ENCODE measurements at places on chromosomes 6 and 20.

- no peak for DNase-seq
Observed at GRCh38 chr20:9566977-9567376, 52.6 kb downstream of the LAMP5 start.

GRCh38 chr6:42947950-42948349 lies 12.6 kb upstream of the GNMT start:
- no peak for DNase-seq

DNA sequence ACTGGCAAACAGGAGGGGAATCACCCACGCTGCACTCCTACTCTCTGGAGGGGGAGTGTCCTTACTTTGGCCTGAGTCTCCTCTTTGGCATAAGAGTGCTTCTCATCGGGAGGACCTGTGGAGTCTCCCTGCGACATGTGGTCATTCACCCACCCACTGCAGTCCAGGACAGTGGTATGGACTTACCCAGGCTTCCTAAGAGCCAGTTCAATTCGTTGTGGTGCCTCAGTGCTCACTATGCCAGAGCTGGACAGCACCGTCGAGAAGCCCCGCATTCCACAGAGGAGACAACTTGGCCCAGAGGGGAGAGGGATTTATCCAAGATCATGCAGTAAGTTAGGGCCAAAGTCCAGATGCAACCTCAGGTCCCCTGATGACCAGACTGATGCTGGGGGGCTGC lies 86.2 kb upstream of the CCDC167 start:
- DNase-seq = no peak

GRCh38 chr6:83188501-83188900 lies 4.6 kb downstream of the PGM3 start:
- no peak for DNase-seq

- no peak for DNase-seq
Observed at GRCh38 chr6:123009059-123009458, 13.0 kb downstream of the CLVS2 start.

DNA sequence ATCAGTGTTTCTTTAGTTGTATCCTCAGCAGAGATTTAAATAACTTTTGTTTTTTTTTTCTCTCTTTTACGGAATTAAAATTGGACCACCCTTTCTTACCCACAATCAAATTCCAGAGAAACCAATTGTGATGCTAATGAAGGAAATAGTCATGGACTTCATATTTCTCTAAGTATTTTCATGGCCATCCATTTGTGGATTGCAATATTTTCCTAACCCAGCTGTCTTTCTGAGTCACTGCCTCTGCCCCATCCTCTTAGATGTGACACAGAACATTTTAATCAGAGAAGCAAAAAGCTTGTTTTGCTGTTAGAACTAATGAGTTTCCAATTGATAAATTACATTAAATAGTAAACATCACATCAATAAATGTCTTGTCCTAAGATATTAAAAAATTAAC lies 405.5 kb upstream of the ADGRB3 start:
- DNase-seq = no peak

DNA sequence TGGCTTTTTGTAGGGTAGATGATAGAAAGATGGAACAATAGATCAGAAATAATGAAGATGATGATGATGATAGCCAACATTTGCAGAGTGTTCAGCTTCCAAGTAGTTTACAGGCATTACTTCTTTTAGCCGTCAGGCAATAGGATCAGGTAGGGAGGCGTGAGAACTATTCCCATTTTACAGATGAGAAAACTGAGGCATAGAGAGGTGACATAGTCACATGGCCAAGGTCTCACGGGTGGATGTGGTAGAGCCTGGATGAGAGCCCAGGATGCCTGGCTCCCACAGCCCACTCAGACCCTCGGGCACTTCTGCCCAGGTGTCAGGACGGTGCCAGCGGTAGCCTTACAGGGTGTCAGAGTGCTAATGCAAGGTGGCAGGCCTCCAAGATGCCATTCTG lies 26.0 kb upstream of the TM9SF4 start:
- DNase-seq = no peak

- DNase-seq = no peak
Observed at GRCh38 chr6:129186988-129187387, 304.1 kb downstream of the LAMA2 start.

DNA sequence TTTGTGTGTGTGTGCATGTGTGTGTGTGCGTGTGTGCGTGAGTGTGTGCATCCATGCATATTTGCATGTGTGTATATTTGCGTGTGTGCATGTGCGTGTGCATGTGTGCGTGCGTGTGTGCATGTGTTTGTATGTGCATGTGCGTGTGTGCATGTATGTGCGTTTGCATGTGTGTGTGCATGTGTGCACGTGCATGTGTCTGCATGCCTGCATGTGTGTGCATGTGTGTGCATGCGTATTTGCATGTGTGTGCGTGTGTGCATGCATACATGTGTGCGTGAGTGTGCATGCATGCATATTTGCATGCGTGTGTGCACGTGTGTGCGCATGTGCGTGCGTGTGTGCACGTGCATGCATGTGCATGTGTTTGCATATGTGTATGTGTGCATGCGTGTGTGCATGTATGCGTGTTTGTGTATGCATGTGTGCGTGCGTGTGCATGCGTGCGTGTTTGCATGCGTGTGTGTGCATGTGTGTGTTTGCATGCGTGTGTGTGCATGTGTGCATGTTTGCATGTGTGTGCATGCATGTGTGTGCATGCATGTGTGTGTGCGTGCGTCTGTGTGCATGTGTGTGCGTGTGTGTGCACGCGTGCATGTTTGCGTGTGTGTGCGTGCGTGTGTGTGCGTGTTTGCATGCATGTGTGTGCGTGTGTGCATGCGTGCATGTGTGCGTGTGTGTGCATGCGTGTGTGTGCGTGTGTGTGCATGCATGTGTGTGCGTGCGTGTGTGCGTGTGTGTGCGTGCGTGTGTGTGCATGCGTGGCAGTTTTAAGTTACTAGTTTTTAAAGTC lies 57.7 kb upstream of the SMOC2 start:
- no peak for DNase-seq

DNA sequence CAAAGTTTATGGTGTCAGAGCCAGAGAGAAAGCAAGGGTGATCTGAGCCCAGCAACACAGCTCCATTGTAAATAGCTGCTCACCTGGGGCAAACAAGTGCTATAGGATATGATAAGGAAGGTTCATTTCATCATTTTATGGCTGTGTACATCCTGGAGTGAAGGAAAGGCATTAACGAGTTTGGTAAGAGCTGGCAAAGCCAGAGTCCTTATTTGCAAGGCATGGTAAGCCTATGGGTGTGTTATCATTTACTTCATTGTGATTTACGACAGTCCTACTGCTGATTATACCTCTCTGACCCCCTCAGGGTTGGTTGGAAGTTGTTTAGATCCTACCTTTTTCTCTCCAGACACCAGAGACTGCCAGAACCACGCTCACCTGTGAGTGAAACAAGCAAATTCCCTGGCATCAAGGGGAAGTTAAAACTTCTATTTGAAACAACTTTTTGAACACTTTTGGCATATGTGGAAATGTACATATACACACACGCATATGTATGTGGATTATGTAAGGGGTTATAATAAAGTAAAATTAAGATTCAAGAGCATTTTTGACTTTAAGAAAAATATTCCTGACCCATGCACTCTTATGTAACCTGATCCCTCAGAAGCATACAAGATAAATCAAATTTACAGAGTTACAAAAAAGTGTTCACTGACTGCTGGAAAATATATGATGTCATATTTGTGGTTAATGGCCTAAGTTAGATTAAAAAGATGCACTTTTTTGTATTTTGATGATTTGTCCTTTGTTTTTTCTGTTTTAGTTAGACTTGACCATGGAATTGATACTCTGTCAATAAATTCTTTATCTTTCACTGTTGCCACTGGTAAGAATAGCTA lies 40.4 kb upstream of the EDN1 start:
- DNase-seq = no peak

- DNase-seq = no peak
Observed at GRCh38 chr6:63565727-63566596, 6.3 kb upstream of the LOC128125822 start.

DNA sequence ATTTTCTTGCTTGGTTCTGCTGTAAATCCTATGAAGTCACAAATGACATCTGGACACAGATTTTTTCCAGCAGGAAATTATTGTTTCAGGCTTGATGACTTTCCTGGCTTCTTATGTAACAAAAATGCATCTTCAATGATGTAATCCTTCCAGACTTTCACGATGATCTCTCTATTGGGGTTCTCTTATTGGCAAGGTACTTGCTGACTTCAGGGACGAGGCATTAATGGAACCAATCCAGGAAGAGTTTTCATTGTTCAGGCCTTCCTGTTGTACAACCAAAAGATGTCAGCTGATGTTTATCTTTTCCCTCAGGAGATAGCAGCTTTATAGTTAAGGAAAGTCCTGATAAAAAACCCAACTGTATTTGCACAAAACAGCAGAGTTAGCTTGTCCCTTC lies 118.5 kb upstream of the MMS22L start:
- DNase-seq = no peak

- DNase-seq = no peak
Observed at GRCh38 chr6:154731296-154732218, 1.7 kb upstream of the SCAF8 start.

DNA sequence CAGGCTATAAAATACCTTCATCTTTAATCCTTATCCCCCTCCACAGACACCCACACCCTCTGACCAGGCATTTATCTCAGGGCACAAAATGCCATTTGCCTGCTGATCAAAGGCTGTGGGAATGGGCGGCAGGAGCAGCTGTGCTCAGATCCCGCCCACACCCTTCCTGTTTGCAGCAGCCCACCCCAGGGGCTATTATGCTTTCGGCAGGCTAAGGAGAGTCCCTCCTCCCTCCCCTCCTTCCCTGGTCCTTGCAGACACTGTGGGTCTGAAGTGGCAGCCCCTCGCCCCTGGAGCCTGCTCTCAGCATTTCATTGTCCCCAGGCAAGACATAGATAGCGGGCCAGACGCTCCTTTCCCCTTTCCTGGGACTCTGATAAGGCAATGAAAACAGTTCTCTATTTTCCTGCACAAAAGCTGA lies 220.8 kb upstream of the HEY2 start:
- no peak for DNase-seq

DNA sequence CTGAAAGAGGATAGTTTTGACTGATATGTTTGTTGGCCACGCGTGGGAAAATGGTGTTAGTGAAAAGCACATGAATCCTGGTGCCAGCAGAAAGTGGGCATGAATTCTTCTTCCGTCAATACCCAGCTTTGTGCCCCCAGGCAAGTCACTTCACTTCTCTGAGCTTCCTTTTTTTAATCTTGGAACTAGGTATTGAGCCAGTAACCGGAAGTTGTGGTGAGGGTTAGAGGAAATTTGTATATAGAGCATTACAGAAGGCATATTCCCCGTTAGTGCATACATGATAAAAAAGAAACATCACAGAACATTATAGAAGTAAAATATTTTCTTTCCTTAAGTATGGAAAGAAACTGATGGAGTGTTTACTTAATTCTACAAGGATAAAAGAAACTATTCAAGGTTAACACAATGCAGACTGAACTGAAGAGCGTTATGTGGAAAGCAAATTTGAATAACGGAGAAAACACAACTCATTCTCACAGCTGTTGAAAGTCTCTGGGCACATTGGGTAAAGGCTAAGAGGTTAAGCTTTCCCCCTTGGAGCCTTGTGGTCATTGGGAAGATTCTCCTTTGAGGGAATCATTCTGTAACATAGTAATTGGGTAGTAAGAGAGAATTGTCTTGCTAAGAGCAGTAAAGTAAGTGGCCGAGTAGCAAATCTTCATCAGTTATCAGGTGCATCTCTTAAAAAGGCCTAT lies 223.1 kb downstream of the BCAS1 start:
- DNase-seq = no peak

GRCh38 chr6:64000818-64001491 lies 365.4 kb downstream of the PHF3 start:
- DNase-seq = no peak

DNA sequence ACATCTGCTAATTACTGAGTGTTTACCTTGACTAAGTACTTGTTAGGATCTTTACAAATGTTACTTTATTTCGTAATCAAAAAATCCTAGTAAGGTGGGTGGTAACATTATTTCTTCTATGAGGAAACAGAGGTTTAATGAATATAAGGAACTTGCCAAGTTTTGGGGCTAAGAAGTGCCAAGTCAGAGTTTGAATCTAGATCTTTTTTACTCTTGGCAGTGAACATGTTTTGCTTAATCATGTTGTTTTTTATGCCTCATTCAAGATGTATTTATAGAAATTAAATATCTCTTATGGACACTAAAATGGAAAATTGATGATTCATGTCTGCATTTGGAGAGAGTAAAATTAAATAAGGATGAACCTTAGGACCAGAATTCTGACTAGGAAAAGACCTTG lies 393.7 kb downstream of the UTRN start:
- no peak for DNase-seq

DNA sequence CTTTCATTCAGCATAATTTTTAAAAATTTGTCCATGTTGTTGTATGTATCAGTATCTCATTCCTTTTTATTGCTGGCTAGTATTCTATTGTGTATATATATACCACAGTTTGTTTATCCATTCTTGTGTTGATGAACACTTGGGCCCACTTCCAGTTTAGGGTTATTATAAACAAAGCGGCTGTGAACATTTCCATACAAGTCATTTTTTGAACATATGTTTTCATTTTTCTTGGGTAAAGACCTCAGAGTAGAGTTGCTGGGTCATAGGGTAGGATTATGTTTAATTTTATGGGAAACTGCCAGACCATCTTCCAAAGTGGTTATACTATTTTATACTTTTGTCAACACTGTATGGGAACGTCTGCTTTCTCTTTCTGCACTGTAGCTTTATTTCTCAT lies 55.3 kb downstream of the RBM24 start:
- DNase-seq = no peak

GRCh38 chr6:52049252-52050050 lies 38.0 kb downstream of the PKHD1 start:
- no peak for DNase-seq

- DNase-seq = no peak
Observed at GRCh38 chr6:1635305-1636010, 25.7 kb downstream of the FOXC1 start.

DNA sequence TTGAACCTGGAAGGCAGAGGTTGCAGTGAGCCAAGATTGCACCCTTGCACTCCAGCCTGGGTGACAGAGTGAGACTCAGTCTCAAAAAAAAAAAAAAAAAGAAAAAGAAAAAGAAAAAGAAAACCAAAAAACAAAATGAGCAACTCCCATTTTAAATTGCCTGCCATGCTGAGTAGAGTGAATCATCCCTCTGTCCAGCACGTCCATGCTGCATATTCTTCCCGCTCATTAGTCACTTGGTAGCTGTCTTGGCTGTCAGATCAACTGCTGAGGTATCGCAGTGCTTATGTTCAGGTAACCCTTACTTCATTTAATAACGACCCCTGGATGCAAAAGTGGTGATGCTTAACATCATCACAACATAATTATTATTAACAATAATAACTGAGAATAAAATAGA lies 72.6 kb upstream of the RNF24 start:
- no peak for DNase-seq

- no peak for DNase-seq
Observed at GRCh38 chr6:124870611-124871459, 91.4 kb upstream of the RNF217 start.

DNA sequence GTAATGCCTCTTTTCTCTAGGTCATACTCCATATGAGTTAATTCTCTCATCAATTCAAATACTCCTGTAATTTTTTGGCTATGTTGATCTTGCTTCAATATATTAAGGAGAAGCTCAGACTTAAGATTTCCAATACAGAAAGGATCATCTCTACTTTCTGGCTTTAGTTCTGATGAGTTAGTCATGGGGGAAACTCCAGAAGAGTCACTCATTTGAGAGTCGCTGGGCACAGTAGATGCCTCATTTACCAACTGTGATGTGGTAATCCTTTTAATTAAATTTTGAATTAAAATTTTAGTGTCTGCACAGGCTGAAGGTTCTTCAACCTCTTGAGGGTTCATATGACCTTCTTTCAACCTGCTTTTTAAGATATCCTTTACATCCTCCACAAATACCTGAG lies 38.5 kb downstream of the DST start:
- DNase-seq = no peak

- DNase-seq = no peak
Observed at GRCh38 chr6:116513224-116513875, 1.9 kb downstream of the CALHM5 start.
